BE2C (cell line): ENCODE measurements at places on chromosomes 1 and 21.

DNA sequence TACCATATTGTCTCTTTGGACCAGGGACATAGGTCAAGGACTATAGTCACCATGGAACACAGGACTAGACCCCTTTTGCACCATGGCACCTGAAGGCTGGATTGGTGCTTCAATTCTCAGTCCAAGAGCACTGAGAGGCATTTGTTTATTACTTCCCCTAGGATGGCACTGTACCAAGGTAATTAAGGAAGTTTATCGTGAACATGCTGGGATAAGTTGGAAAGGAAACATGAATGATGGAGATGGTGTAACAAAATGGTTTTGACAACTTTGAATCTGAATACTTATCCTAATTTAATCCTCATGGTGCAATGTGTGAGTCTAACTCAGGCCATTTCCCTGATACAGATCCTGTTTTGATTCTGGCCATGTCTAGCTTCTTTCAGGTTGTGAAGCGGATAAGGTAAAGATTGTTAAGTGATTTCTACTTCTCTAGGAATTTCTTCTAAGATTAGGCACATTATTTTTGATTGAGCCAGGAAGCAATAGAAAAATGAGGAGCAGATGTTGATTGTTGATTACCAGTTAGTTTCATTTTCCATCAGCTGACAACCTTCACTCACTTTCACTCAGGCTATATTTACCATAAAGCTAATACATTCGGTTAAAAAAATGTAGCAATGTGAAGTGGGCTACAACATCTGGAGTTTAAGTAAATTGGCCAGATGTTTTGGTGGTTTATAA is 37.3 kb upstream of the SIPA1L2 start:
- no peak for DNase-seq

GRCh38 chr1:212671342-212672031 is 28.2 kb downstream of the BATF3 start:
- peak; percentile 42 for DNase-seq

DNA sequence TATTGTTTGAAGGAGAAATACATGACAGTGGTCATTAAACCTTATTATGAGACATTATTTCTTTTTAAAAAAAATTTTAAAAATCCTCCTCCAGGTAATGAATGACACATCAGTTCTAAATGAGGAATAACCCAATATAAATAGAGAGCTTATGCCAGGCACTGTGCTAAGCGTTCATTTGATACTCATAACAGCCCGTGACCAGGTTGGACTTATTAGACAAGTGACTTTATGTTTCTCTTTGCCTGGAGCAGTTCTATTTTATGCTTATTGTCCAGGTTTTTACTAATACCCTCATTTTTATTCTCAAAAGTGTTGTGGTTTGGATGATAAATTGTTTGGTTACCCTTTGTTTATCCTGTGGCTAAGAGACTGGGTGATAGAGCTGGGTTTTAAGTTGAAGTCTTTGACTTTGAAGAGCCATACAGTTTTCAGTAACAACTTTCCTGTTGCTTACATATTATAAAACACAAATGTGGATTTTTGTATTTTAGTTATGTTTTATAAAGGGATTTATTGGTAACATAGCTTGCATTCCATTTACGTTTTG is 84.2 kb downstream of the RABGAP1L start:
- DNase-seq, result no peak

DNA sequence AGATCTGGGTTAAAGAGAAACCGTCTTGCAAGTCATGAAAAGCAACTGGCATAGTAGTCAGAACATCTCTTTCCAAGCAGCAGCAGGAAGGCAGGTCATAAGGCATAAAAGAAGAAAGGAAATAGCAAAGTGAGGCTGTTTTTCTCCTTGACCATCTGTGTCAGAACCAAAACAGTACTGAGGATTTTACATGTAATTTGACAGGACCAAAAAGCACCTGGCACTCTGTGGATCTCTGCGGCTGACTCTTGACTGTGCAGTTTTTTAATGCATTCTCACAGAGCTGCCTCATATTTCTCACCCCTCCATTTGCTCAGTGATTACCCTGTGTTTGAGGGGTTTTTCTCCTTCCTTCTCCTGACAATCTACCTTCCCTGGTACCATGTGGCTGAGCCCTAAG is 17.7 kb downstream of the TBX15 start:
- DNase-seq, result no peak

DNA sequence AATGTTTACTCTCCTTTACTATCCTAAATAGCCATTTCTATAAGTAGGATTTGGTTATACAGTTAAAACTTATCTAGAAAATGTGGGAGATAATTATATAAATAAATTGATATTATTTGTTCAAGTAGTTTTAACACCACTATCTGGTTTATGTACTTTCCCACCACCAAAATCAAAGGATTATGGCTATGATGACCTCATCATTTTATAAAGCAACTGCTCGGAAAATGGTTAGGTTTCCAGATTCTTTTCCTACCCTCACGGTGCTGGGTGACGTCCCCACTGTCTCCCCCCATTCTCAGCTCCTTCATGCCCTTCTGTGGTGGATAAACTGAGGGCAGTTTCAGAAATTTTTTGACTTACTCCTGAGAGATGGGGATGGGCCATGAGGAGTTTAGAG is 1011.8 kb upstream of the ADGRL4 start:
- no peak for DNase-seq

DNA sequence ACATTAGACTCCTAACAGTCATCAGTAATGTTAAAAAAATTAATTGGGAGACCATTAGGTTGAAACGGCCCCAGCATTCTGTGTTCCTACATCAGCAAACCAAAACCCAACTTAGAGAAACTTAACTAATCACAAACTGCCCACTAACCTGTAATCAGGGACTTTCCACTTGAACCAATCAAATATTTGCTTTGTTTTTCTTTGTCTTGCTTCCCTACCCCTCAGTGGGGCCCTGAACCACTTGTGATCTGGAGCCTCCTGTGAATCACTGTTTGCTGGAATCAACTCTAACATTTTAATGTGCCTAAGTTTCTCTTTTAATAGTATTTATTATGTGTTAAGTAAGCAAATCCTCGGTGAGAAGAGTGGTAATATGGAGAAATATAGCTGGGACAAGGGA is 64.0 kb downstream of the ABCA4 start:
- DNase-seq, result no peak

DNA sequence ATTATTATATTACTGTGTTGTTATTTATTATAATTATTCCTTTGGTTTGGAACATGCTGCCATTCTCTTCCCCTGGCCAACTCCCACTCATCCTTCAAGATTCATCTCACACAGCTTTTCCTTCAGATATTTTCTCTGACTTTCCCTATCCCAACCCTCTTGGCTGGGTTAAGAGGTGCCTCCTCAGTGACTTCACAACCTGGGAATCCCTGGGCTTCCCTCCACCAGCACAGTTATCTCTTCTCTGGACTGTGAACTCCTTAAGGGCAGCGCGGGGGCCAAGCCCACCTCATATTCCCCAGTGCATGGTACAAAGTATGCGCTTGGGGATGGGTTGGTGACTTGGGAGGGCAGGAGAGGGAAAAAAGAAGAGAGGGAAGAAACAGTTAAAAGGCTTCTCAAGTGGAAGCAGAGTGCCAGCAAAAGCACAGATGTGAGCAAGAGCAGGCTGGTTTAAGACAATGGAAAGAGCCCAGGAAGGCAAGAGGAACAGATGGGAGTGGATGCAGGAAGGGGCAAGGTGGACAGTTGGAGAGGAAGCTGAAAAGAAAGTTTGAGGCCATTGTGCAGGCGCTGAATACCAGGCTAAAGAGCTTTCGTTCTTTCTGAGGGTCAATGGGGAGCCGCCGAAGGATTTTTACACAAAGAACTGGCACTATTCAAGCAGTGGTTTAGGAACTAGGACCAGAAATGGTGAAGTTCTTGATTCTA is 132.3 kb downstream of the BEND5 start:
- no peak for DNase-seq

- no peak for DNase-seq
These were observed 29.1 kb upstream of the SLC25A33 start for GRCh38 chr1:9510130-9510529.

- DNase-seq, result no peak
These were observed 9.9 kb upstream of the BNIPL start for GRCh38 chr1:151026460-151026859.

DNA sequence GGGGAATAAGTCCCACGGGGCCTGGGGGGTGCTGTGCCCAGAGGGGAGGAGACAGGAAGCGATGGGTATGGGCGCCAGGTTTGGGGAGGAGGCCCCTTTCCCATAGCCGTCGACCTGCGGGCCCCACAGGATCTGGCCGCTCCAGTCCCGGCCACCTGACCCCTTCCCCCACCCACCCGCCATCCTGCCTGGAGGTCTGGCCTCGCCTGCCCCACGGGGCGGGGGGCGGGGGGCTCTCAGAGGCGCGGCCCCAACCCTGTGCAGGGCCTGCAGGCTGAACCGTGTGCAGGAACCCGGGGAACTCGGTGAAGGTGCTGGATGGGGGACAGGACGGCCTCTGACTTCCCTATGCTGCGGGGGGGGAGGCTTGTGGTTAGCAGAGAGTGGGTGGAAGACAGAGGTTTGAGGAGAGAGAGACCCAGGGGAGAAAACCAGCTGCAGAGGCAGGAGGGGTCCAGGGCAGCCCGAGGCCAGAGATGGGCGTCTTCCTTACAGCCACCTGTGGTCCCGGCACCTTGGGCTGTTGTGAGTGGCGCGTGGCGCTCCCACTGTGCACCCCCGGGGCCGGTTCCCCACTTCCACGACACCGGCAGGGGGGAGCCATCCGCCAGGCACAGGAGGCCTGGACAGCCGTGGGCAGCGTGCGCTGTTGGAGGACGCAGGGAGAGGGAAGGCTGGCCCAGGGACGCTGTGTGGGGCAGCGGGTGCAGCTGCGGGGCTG is 2.5 kb upstream of the TNFRSF18 start:
- DNase-seq, result peak; percentile 13

DNA sequence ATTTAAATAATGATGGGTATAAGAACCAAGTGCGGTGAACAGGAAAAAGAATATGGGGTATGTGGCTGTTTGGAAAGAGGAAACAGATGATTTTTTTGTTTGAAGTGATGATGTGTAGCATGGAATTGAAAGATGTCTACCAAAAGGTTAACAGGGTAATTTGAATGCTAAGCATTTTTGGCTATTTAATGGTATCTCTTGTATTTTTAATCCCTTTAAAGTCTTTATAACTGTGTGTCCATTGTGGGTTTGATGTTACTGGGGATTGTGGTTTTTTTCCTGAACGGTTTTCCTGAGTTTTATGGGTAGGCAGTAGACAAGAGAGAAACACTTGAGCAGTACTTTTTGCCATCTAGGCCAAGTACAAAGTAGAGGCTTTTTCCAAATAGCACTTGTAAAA is 63.2 kb downstream of the PRDM2 start:
- no peak for DNase-seq

GRCh38 chr21:35400233-35400939 is 351.3 kb upstream of the RUNX1 start:
- no peak for DNase-seq

GRCh38 chr21:35579520-35580293 is 480.6 kb downstream of the SETD4 start:
- DNase-seq, result no peak

- peak; percentile 65 for DNase-seq
These were observed 47.7 kb downstream of the UTP25 start for GRCh38 chr1:209875515-209875914.
